ENCODE measurements at places on chromosomes 6 and 20.

- no peak for DNase-seq
Observed at GRCh38 chr20:17662333-17663039, 19.6 kb downstream of the RRBP1 start.

DNA sequence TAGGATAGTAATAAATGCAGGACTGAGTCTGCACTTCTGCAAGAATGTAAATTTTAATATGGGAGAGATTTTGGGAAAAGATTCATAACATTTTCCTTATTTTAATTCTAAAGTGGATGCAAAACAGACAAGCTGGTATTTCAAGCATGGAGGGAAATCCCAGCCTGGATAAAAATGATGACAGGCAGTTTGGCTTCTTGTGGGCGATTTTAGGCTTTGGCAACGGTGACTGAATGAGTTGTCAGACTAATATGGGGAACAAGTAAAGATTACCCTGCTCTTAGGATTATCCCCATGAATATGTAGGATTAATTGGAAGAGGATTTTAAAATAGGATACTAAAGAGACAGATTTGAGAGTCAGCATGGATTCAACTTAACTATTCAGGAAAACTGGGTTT, 21.0 kb downstream of the OGFRL1 start:
- no peak for DNase-seq

GRCh38 chr6:140485740-140486449, 1111.4 kb upstream of the CITED2 start:
- DNase-seq = no peak

DNA sequence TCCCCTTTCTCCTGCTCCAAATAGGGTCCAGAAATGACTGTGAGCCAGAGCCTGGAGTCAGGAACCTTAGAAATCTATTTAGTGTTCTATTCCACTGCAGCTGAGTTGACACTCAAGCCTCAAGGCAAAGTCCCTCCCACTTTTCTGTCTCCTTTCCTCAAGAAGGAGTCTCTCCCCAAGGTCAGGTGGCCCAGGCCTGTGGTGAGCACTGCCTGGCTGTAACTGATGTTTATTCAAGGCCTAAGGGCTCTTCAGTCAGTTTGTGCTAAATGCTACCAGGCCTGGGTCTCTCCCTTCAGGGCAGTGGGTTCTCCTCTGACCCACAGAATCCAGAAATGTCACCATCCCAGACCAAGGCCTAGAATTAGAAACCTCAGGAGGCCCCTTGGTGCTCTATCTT, 1042.9 kb upstream of the EPHA7 start:
- no peak for DNase-seq

DNA sequence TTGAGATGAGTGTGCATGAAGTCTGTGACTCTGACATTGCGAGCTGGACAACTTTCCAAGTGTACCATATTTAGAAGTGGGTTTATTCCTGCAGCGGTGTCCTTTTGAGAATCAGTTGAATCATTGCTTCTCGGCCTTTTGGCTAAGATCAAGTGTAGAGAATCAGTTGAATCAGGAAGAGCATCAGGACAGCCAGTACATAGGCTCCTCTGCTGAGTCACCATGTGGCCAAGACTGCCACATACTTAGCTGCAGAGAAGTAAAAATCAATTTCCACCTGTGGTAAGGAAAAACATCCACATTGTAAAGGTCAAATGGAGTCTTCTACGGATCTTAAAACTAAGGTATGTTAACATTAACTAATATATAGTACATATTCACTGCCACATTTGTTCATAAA, 428.4 kb upstream of the MARCKS start:
- DNase-seq = no peak

GRCh38 chr20:58712151-58712791, 19.7 kb downstream of the NPEPL1 start:
- DNase-seq = no peak

- DNase-seq = no peak
Observed at GRCh38 chr6:492816-493414, 101.4 kb downstream of the IRF4 start.

- DNase-seq = no peak
Observed at GRCh38 chr6:140068801-140069200, 694.4 kb upstream of the CITED2 start.

DNA sequence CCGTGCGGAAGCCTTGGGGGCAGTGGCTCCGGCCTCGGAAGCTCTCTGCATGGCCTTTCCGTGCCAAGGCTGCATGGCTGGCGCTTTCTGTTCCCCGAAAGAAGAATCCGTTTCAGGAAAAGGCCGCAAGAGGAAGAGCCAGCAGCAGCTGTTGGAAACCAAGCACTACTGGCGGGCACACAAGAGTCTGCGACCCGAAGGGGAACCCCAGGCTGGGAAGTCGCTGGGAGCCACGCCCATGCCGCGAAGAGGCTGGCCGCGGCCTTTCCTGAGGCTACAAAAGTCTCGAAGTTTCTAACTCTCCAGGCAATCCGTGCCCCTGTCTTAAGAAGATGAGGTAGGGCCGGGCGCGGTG, at the start of gene CGAS:
CGAS (minus strand) TSS at position 191 of the 355 bp plus-strand sequence; CDS start at position 75, 116 bp downstream.
- DNase-seq = peak; percentile 58

DNA sequence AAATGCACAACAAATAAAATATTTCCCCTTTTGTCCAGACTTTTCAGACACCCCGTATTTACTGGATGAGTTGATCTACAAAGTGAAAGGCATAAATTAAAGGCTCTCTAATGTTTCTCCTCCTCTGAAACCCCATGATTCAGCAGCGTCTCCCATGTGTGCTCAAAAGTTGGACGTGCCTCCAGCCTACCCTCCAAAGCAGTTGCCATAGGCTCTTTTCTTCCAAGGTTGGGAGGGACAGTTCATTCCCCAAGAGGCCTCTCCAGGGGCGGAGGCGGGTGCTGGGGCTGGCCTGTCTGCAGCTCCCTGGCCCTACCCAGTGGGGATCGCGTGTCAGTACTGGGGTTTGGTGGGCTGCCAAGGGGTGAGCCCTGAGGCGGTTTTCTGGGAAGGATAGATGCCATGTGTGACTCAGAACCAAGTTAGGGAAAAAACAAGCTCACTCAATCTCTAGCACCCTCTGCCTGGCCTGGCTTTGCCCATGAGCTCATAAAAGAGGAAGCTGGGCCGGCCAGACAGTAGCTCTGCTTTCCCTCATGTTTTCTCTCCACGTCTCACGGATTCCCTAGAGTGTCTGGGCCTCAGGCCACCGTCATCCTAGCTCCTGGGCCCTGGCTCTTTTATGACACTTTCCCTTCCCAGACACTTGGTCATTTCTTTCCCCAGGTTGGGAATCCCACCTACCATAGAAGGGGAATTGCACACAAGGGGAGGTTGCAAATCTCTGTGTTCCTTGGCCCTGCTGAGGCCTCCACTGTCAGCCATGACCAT, 8.0 kb upstream of the IER3 start:
- DNase-seq = no peak

- DNase-seq = no peak
Observed at GRCh38 chr20:10362674-10363073, 71.3 kb downstream of the MKKS start.

- DNase-seq = no peak
Observed at GRCh38 chr20:46951840-46952497, 57.3 kb downstream of the EYA2 start.

- DNase-seq = no peak
Observed at GRCh38 chr6:48542191-48542590, 431.2 kb upstream of the PTCHD4 start.

DNA sequence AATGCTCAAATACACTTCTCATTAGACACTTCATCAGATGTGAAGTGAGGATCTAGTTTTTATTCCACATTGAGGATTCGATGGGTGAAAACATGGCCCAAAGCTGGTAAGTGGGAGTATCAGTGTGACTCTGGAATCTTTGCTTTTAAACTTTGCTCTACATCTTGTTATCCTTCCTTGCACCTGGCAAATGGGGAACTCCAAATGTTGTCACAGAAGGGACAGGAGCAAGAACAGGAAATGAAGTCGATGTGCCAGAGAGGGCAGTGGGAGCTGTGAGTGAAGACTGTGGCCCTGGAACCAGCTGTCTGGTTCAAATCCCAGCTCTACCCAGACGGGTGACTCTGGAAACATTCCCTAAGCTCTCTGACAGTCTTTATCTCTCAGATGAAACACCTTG, 86.7 kb upstream of the AGPAT4 start:
- no peak for DNase-seq

GRCh38 chr20:48962976-48963771, 41.7 kb downstream of the ARFGEF2 start:
- DNase-seq = no peak

- no peak for DNase-seq
Observed at GRCh38 chr20:4681401-4681800, 40.3 kb upstream of the PRND start.

- DNase-seq = no peak
Observed at GRCh38 chr20:34299556-34300255, 3.4 kb downstream of the AHCY start.

- DNase-seq = no peak
Observed at GRCh38 chr6:121492536-121492935, 57.1 kb downstream of the GJA1 start.
